ENCODE measurements at places on chromosomes 13 and 19. TPM values are rescaled to one million over a fixed set of nuclear protein-coding genes. Genes with fewer than 3 reads are reported as not detected.

GJB2 gene
- polyA plus RNA-seq, result 2.4 TPM

LILRA6 gene
- 3.4 TPM for polyA plus RNA-seq

FLT3 gene
- polyA plus RNA-seq, result 0.19 TPM

PET100 gene
- 101 TPM for polyA plus RNA-seq

BAX gene
- 39.9 TPM for polyA plus RNA-seq

KCTD15 gene
- 20.6 TPM for polyA plus RNA-seq

LRRC4B gene
- polyA plus RNA-seq, result 0.52 TPM

CCL25 gene
- not detected for polyA plus RNA-seq
